Renal cortex interstitium (tissue), 15 donors: ENCODE measurements at places on chromosomes 3 and 15.

- DNase-seq: no peak
Observed at GRCh38 chr3:186359078-186359477, 3.0 kb downstream of the DGKG start.

DNA sequence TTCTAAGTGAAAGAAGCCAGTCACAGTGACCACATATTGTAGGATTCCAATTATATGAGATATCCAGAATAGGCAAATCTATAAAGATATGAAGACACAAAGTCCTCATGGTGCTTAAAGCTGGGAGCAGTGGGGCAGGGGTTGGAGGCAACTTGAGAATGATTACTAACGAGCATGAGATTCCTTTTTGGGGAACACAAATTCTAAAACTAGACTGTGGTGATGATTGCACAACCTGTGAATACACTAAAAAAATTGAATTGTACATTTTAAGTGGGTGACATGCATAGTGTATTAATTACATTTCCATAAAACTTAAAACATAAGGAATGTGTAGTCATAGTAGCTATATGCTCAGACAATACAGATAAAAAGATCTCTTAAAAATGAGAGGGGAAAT lies 103.2 kb downstream of the DPH6 start:
- no peak for DNase-seq

GRCh38 chr3:33424606-33425452 lies 15.4 kb downstream of the UBP1 start:
- no peak for DNase-seq

DNA sequence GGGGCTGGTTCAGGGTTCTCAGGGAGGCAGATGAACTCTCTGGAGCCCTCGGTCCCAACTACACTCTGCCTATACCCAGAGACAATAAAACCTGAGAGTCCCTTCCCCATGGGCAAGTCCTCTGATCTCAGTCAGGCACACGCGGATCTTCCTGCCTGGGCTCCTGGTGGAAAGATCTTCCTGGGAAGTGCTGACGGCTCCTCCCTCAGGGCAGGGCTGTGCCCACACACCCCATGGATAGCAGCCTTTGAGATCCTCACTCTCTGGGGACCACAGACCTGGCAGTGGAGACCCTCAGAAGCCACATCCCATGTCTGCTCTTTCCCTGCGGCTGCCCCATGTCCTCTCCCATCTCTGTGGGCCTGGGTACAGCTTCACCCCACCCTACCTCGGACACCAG lies 10.4 kb downstream of the SH2D7 start:
- no peak for DNase-seq

GRCh38 chr3:65714134-65714533 lies 324.6 kb downstream of the MAGI1 start:
- no peak for DNase-seq

- DNase-seq: no peak
Observed at GRCh38 chr3:156655819-156656550, 18.4 kb upstream of the TIPARP start.

DNA sequence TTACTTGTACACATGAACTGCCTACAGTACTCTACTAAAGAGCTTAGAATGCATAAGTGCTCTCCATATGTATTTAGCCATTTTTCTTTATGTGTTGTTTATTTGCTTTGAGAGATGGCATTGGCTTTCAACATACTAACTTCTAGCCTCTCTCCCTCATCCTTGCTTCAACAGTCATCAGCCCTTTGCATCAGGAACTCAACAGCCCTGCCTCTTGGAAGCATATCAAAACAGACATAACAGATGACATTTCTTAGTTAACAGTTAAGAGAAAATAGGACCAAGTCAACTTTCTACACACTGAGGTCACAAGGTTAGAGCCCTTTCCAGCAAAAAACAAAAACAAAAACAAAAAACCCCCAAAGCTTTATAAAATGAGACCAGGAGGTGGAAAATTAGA lies 145.6 kb downstream of the TCF12 start:
- no peak for DNase-seq
